ENCODE measurements at places on chromosomes 6 and 20.

DNA sequence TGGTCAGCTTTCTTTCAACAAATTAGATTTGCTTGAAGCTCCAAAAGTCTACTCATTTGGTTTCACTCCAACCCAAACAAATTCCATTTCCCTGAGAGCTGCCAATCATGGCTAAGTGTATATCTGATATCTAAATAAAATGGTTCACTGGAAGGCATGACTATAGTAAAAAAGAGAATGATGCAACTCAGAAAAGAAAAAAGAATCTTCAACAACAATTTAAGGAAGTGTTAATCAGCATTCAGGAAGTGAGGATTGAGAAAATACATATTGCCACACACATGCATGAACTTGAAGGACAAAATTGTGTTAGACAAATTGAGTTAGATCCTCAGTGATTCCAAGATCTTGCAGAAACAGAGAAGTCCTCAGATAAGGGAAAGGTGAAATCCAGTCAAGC is 972.9 kb upstream of the FLRT3 start:
- DNase-seq: no peak

DNA sequence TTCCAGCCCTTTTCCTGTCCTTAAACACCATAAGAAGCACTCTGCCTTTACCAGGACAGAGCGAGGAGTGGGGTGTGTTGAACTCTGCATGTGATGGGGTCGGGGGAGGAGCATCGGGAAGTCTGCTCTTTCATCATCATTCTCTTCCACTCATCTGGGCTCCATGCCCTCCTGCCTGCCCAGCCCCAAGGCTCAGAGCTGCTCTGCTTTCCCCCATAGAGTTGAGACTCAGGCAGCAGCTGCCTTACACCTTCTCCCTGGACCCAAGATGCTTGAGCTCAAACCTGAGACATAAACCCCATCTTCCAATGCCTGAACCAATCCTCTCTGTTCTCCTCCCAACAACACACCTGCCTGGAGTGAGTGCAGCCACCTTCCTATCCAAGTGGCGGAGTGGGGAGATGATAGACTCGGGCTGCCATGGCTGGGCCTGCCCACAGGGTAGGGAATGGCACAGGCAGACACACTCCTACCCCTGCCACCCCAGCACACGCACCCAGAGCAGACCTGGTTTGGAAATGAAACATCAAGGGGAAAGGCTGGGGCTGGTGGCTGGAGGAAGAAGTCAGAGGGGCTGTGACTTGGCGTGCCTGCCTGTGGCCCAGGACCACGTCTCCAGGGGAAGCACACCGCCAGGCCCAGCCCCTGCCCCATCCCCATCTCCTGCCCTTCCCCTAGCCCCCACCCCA is 28.4 kb downstream of the TFEB start:
- peak; percentile 53 for DNase-seq

GRCh38 chr6:147881432-147881831 is 372.9 kb downstream of the SAMD5 start:
- DNase-seq: no peak

DNA sequence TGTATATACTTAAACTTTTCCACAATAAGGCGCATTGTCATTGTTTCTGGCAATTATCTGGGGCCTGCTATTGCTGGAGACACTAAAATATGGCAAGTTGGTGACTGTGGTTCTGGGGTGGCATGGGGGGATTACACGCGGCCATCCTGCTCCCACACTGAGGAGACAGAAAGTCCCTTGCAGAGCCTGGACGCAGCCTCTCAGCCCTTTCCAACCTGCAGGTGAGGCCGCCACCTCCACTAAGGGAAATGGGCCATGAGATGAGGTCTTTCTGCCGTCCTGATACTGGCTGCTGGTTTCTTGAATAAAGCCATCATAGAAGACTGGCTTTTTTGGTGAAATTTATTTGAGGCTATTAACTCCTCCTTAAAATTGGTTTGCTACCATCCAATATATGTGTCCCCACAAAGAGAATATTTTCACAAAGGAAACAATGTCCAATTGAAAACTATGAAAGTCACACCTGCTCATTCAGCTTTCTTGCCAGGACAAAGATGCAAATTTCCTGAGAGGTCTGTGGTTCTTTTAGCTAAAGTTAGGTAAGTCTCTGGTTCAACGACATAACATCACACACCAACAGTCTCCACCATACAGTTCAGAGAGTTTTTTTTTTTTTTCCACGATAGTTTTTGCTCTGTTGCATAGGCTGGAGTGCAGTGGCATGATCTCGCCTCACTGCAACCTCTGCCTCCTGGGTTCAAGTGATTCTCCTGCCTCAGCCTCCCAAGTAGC is 13.0 kb downstream of the TXNDC5 start:
- DNase-seq: no peak

GRCh38 chr6:47075741-47076421 is 33.7 kb upstream of the ADGRF1 start:
- DNase-seq: no peak

- DNase-seq: no peak
These were observed 54.6 kb downstream of the HMGCLL1 start for GRCh38 chr6:55524441-55524840.

- no peak for DNase-seq
These were observed 94.6 kb downstream of the BANF2 start for GRCh38 chr20:17794400-17794799.

- no peak for DNase-seq
These were observed 124.4 kb upstream of the PRL start for GRCh38 chr6:22421198-22421597.

GRCh38 chr20:20452254-20452676 is 84.4 kb downstream of the INSM1 start:
- peak; percentile 78 for DNase-seq

DNA sequence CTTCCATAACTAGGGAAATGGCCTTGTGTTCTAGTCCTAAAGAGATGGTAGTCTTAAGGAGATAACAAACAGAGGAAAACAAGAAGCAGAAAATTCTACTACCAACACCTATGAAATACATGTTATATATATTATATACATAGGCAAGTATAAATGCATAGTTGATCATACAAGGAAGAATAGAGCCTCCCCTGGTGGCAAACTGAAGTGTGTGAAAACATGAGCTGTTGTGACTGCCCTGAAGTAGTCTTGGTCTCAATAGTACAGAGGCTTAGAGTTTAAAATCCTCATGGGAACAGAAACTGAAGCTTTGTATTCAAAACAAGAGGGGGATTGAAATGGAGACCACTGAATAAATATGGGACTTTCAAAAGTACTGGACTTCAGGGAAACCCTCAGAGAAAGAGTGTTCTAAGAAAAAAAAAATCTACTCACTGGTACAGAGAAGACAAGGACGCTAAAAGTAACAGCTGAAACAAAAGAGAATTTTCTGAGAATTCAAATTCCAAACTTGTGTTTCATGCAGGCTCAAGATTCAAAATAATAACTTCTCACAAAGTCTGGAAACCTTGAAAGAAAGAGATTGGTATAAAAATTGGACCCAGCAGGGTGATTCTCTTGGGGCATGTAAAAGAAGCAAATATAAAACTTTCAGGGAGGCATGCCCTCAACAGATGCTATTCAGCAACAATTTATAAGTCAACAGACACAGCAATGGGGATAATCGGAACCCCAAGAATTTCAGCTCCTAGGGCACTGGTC is 59.7 kb upstream of the SAMD3 start:
- DNase-seq: peak; percentile 45

GRCh38 chr20:9660236-9660868 is 146.0 kb downstream of the LAMP5 start:
- DNase-seq: peak; percentile 20

DNA sequence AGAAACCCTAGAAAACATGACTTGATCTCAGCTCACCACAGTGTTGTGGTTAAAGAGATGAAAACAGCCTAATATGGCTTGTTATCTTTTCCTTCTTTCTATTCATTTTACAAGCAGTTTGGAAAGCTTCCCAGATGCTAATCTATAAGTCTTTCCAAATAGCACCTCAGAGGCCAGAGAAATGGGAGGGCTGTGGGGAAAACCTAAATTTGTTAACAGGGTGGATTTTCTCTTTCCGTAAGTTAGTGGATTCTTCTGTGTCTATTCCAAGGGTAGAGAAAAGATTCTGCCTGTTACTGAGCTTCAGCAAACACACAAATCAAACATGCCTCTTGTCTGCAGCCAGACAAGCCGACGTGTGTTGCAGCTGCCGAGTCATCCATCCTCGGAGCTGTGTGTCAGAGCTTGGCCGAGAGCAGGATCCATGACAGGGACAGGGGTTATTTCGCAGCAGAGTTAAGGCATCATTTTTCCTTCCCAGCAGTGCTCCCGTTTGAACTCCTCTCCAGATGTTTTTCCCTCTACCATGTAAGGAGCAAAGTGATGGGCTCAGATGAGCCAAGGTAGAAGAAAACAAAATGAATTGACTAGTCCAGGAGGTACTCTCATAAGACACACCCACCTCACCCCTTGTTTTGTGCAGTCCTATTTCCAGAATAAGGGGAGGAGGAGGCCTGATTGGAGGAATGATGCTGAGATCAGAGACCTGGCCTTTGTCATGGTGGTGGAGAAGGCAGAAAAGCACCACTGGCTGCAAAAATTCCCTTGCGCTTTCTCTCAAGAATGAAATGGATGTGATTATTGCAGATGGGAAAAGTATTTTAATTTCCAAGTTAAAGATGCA is 560.0 kb downstream of the C6orf118 start:
- DNase-seq: no peak
